ENCODE measurements at places on chromosomes 3 and 15.

GRCh38 chr3:52798376-52798977 is 3.9 kb downstream of the ITIH3 start:
- DNase-seq, result no peak

DNA sequence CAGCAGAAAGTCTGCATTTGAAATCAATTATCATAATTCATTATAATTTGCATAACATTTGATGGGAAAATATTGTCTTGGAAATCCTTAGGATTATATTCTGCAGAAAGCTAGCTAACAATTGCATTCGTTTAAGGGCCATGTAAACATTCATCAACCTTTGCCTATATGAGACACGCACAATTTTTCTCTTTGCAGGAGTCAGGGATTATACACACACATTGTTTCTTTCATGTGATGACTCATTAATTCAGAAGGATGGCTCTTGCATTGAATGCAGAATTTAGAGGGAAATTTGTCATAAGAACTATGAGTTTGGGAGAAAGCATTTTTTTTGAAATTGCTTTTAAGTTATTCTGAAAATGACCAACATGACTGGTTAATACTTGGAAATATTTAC is 844.7 kb downstream of the DIPK2A start:
- no peak for DNase-seq

GRCh38 chr15:72758182-72758581 is 25.4 kb downstream of the ADPGK start:
- no peak for DNase-seq

GRCh38 chr15:90264671-90265070 is 801 bp upstream of the NGRN start:
- peak; percentile 34 for DNase-seq

DNA sequence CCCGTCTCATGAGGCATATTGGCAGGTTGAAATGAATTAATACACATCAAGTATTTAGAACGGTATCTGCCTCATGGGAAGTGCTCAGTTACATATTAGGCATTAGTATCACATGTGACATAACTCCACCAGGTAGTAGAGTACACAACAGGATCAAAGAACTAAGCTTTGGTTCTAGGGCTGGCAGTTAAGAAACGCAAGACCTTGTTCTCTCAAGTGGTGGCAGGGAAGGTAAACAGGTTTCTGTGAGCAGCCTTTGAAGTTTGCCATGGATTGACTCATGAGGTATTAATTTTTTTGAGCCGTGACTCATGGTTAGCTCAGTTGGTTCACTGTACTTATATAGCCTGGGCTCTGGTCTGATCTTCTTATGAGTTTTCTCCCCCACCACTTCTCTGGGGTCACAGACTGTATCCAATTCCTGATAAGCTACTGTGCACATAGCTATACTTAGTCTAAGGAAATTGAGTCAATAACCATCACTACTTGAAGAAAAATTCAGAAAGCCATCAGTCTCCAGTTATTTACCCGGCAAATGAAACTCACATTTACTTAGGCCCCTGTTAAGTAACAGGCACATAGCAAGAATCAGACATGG is 155.6 kb upstream of the STT3B start:
- peak; percentile 75 for DNase-seq

DNA sequence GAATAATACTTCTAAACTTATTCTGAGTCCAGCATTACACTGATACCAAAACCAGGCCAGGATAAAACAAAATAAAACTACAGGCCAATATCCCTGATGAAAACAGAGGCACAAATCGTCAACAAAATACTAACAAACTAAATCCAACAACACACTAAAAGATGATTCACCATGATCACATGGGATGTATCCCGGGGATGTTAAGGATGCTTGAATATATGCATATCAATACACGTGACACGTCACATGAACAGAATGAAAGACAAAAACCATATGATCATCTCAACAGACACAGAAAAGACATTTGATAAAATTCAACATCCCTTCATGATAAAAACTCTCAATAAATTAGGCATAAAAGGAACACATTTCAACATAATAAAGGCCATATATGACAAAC is 91.5 kb downstream of the CSNK1G1 start:
- DNase-seq, result no peak

DNA sequence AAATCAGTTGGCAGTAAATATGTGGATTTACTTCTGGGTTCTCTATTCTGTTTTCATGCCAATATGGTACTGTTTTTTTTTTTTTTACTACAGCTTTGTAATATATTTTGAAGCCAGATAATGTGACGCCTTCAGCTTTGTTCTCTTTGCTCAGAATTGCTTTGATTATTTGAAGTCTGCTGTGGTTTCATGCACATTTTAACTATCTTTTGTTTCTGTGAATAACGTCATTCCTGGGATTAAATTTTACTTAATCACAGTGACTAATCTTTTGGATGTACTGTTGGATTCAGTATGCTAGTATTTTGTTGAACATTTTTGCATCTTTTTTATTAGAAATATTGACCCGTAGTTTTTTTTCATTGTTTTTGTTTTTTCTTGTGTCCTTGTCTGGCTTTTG is 576.5 kb downstream of the ZNF385D start:
- DNase-seq, result no peak

DNA sequence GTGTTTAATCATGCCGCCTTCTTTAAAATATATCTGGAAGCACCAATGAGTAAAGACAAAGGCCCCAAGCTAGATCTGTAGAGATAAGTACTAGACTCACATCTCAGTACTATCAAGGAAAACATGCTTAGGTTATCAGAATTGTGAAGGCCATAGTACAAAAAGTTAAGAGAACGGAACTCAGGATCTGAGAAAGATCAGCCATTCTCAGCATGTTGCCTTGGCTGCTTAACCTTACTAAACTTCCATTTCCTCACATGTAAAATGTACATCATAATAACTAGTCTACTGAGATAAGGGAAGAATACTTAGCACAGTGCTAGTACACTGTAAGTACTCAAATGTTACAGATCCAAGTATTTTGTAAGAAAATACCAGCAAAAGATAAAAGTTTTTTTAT is 7.6 kb downstream of the DNAJC19 start:
- no peak for DNase-seq

GRCh38 chr3:155326901-155327300 is 33.4 kb upstream of the STRIT1 start:
- DNase-seq, result no peak

Data from CD4-positive, alpha-beta T cell treated with Interleukin-4 for 4 hours (primary cell).